HFFc6 (cell line): ENCODE measurements at places on chromosomes 3 and 15.

GRCh38 chr3:54322354-54322753 lies 200.0 kb downstream of the CACNA2D3 start:
- DNase-seq, result no peak

GRCh38 chr15:88617031-88617722 lies 4.0 kb upstream of the AEN start:
- no peak for DNase-seq

- DNase-seq, result no peak
Observed at GRCh38 chr15:83734487-83734886, 80.6 kb downstream of the ADAMTSL3 start.

DNA sequence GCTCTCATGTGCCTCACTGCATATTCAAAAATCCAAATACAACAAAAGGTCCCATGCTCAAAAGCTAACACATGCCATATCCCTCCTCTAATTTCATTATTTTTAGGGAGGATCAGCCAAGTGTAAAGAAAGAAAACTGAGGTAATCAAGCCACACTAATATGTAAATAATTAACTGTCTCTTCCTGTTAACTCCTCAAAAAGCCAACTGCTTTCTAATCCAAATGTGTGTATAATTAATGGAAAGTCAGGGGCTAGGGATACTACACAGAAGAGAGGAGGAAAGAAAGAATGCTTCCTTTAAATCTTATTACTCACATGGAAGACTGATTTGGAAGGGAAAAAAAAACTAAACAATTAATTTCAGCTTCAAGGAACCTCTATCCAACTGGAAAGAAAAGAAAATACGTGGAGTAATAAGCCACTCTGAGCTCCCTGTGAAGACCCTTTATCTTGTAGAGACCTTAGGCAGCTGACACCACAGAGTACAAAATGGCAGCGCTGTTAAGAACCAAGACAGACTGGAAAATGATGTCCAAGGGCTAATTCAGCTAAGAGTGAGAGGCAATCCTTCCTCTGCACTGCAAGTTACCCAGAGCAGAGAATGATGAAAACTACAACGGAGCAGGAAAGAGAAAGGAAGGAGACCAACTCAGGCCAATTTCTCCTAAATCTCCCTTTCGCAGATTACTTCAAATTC lies 56.8 kb downstream of the ZNF148 start:
- no peak for DNase-seq

- no peak for DNase-seq
Observed at GRCh38 chr15:80202641-80203360, 49.2 kb downstream of the CTXND1 start.

GRCh38 chr3:146067048-146067447 lies 93.9 kb downstream of the PLOD2 start:
- peak; percentile 69 for DNase-seq

DNA sequence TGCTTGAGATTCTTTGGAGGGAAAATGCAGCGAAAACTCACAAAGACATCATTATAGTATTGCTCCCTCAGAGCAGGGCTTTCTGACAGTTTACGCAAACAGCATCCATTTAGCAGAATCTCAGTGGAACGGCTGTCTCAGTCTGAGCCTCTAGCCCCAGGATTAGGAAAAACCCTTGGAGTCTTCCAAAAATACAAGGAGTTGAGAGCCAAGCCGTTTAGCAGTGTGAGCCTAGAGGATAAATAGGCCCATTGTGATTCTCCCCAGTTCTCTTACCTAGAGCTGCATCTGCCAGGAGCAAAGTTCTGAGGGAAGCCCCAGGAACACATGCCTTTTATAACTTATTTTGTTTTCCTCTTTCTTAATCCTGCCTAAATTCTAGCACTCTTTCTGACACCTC lies 359.6 kb downstream of the NTRK3 start:
- DNase-seq, result no peak

DNA sequence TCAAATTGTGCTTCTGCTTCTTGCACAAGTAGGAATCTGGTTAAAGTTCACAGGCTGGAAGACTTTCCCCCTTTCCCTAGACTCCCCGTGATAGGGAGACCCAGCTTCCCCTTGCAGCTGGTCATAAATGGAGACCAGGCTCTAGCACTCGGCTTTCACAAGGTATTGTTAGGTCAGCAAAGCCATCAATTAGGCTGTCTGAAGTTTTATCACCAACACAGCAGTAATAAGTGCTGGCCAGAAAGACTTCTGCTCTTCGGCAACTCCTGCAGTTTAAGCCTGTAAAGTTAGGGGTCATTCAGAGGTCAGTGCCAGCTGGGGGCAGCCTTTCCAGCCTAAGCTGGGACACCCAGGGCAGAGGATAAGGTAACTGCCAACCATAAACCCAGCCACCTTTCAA lies 203.4 kb downstream of the MEIS2 start:
- DNase-seq, result no peak

DNA sequence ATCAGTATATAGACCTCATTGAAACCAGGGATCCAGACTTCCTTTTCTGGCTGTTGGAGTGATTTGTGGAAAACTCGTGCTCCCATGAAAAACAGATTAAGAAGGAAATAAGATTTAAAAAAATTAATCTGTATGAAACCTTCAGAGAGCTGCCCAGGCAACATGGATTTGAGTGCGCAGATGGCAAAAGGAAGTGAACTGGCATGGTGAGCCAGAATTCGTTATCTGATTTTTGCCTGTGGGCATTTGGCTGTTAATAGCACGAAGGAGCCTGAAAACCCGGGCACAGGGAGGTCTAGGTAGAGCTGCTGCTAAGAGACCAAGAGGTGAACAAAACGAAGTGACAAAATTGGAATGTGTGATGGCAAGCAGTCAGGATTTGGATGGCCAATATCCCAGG lies 19.1 kb upstream of the SPINK8 start:
- DNase-seq, result no peak
